Osteoblast (primary cell): ENCODE measurements at places on chromosomes 5 and 9. TPM values are rescaled to one million over a fixed set of nuclear protein-coding genes. Genes with fewer than 3 reads are reported as not detected.
A peak's percentile ranks its signal among the peaks of the same experiment; 100 is the strongest.

DNA sequence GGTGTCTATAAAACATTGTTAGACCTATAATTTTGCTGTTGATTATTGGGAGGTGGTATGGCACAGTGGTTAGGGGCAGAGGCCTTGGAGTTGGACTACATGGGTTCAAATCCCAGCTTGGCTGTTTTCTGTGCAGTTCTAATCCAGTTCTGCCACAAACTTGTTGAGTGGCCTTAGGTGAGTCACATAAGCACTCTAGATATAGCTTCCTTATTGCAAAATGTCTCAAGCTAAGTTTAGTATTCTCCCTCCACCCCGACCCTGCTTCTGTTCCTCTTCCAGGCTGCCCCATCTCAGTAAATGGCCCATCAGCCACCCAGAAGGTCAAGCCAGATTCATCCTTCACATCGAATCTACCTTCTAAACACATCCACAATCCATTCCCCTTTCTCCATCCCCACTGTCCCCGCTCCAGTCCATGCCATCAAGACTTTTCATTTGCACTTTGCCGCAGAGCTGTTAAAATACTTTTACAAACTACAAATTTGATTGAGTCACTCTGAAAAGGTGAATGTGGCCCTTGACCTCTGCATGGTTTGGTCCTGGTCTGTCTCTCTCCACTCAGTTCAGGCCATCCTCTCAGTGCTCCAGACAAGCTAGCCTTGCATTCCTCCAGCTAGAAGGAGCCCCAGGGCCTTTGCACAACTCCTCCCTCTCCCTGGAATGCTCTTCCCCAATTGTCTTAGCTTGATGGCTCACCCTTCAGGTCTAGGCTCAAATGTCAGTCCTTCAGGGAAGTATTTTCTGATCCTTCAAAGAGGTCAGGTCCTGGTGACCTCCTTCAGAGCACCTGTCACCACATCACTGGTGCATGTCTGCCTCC lies 10.0 kb upstream of the HDHD3 start:
- DNase-seq, result no peak

DNA sequence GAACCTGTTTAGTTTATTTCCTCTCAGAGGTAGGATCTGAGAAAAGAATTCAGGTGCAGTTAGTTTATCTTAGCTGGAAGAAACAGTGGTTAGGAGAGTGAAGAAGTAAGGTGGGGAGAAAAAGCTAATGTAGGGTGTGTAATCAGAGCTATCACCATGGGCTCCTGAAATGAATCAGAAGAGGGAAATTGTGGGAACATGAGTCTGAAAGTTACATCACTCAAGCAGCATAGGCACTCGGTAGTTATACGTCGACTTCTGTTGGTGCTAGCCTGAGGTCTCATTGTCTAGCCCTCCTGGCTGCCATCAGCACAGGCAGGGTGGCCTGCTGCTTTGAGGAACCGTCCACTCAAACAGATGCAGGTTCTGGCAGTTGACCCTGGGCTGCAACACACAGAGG lies 56.7 kb upstream of the NPR3 start:
- DNase-seq, result no peak

- peak; percentile 97 for DNase-seq
These were observed 7.6 kb downstream of the CRAT start for GRCh38 chr9:129102791-129103594.

MTMR12 gene
- 17.7 and 20.6 TPM in 2 replicates for total RNA-seq

MOB3B gene
- total RNA-seq, result under 0.01 TPM in 2 replicates

DNA sequence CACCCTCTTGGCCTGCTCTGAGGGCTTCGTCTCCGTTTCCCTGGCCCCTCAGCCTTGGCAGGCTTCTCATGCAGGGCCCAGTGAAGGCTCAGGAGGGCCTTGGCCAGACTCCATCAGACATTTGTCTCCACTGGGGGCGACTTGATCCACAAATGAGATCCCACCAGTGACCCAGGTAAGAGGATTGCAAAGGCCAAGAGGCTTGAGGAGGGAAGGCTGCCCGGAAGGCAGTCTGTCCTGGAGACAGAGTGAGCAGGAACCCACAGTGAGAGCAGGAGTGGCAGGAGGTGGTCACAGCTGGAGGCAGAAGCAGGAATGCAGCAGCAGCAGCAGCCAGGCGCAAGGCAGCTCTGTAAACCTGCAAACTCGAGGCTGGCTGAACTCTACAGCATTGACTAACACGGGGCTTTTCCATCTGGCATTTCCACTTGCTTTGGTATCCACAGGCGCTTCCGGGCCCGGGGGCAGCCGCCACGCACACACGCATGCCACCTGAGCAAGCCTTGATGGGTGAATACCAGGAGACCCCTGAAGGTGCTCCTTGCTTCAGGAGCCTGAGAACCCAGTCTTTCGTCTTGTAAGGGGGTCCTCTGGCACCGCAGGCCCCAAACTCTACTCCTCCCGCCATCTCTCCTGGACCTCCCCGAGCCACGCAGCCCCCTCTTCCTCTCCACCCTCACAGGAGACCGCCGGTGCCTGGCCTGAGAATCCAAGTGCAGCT lies 14.7 kb downstream of the MGAT1 start:
- DNase-seq, result peak; percentile 79
